ENCODE measurements at places on chromosomes 16 and 17.

- no peak for DNase-seq
These were observed 3.9 kb downstream of the APRT start for GRCh38 chr16:88807626-88808453.

- DNase-seq: peak; percentile 8
These were observed 16.5 kb upstream of the EEF2K start for GRCh38 chr16:22189473-22190080.

DNA sequence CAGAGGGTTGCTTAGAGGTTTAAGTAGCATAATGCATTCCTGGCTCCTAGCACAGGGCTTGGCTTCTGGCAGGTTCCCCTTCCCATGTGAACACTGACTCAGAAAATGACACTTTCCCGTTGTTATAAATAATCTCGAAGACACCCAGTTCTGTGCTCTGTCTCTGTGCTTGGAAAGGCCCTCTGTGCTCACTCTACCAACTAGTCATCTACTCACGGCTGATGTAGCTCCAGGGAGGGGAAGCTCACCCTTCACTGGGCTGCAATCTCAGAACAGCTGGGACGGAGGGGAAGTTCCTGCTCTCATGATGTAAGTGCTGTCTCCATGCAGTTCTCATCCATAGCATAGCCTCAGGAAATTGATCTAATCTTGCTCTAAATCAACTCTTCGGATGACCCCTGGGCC, 230.5 kb upstream of the ASIC2 start:
- DNase-seq: no peak

DNA sequence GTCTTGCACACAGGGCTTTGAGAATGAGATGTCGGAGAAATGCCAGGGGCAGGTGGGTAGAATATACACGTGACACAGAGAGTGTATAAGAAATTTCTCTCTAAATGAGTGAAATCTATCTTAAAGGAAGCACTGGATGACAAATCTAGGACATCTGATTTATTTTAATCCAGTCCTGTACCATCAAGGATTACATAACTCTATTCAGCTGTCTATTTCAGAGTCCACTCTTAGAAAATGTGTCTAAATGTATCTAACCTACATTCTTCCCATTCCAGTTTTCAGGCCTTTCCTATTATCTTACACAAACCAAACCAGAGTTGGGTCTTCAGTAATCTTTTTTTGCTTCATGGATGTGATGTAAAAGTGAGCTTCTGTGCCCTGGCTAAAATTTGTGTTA, 181.9 kb downstream of the CNTNAP4 start:
- no peak for DNase-seq

- DNase-seq: no peak
These were observed 26.1 kb downstream of the RCVRN start for GRCh38 chr17:9878786-9879525.

GRCh38 chr17:69733171-69734012, 318.9 kb downstream of the MAP2K6 start:
- DNase-seq: no peak

- no peak for DNase-seq
These were observed 26.9 kb upstream of the ZNF750 start for GRCh38 chr17:82866590-82867191.

- no peak for DNase-seq
These were observed 62.0 kb upstream of the NUDT7 start for GRCh38 chr16:77660311-77660710.

GRCh38 chr16:253833-254232, 19.2 kb downstream of the FAM234A start:
- DNase-seq: no peak

- peak; percentile 21 for DNase-seq
These were observed 43.3 kb downstream of the BCAS3 start for GRCh38 chr17:60720763-60721531.

- no peak for DNase-seq
These were observed 72.5 kb downstream of the KNOP1 start for GRCh38 chr16:19645557-19645981.

- DNase-seq: no peak
These were observed 28.8 kb upstream of the ST6GALNAC1 start for GRCh38 chr17:76672270-76672851.

- no peak for DNase-seq
These were observed 684 bp upstream of the RSAD1 start for GRCh38 chr17:50477976-50478375.

DNA sequence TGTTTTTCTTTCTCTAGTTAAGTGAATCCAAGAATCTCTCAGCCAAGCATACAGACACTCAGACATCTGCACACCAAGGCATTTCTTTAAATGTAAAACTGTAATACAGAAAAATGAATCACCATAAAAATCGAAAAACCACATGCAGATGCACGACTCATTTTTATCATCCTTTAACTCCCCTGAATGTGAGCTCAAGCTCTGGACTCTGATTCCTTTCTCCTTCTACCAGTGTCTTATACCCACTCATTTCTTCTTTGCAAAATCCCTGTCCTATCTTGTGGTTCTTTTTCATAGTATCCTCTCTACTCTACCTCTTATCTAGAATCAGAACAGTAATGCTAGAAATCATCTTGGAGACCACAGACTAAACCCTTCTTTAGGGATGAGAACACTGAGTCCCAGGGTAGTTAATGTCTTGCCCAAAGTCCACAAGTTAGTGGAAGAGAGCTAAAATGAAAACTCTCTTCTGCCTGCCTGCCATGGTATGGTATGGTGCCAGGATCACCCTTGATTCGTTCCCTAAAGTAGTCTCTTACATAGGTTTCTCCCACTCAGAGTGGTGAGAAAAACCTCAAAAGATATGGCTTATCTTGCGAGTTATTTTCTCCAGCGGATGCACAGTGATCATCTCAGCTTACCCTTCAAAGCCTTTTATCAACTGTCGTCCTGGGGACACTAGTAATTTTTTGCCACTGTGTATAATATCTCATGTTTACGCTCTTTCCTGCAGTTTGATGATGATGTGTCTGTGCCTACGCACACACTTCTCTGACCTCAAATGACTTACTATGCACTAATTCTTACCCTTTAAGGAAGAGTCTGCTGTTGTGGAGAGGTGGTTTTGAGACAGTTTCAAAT, 30.2 kb downstream of the BRD7 start:
- DNase-seq: no peak

GRCh38 chr17:15122857-15123256, 142.3 kb downstream of the PMP22 start:
- DNase-seq: no peak

DNA sequence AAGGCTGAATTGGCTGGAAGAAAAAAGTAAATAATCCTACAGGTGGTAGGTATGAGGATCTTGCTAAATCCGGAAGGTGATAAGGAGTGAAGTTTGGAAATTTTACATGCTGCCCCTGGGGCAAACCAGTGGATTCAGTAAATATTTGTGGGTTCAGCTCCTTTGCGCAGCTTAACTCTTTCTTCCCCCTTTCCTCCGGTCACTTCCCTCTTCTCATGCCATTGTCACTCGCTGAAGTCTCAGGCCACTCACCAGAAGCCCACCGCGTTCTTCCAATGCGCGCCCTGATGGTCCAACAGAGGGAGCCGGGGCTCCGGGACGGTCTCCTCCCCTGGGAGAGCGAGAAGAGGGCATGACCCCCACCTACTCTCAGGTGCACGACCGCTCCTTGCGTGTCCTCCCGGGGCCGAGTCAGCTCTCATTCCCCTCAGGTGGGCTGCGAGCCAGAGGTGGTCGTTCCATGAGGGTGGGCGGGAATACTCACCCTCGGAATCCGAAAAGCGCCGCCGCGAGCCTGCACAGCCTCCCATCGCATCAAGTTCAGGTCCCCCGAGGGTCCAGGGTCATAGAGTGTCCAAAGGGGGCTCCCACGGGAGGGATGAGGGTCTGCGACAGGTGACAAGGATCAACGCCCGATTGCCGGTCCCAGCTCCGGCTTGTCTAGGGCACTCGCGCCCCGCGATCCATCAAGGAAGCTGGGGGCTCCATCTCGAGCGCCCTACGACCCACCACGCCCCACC, 474 bp downstream of the CLN3 start:
- DNase-seq: no peak

- DNase-seq: no peak
These were observed 35.2 kb upstream of the HS3ST3A1 start for GRCh38 chr17:13636951-13637350.

DNA sequence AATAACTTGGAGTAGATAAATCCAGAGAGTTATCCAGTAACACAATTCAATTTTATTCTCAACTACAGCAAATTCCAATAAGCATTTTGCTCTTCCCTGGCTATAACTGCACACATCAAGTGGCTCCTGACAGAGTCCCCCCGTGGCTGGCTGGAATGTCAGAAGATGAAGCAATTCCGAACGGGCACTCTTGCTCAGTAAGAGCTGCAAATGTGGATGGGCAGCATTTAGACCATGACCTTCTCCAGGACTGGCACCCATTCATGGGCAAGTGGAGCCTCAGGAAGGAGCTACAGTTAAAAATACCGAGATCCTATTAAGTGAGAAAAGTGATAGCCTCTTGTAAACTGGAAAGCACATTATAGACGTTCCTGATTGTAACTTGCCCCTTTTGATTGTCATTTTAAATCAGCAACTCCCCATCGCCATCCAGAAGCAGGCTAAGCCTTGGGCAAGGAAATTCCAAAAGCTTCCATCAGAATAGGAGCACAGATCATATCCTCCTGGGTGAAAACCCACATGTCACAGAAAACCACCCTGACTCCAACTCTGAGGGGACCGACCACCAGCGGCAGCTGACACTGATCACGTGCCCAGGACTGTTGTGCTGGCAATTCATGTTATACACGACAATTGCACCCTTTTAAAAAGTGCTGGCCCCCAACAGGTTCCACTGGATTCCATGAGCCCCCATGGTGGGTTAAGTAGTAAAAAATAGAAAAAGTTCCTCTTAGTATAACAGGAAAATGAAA, 7.1 kb downstream of the UBE2O start:
- no peak for DNase-seq

GRCh38 chr17:19868079-19868395, 301 bp upstream of the ULK2 start:
- no peak for DNase-seq

DNA sequence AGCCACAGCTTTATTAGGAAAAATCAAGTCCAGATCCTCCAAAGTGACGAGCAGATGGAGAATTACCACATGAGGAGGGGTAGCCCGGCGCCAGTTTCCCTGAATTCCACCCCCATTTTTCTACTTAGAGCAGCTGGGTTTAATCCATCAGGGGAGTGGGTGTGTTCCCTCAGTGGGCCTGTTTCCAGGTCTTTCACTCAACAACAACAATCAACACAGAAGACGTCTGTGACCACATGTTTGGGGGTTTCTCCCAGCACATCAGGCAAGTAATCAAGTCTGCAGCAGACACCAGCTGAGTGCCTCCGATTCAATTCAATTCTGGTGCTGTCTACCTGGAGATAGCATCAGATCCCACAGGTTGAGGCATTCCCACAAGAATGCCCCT, 6.8 kb downstream of the SLC6A2 start:
- no peak for DNase-seq

DNA sequence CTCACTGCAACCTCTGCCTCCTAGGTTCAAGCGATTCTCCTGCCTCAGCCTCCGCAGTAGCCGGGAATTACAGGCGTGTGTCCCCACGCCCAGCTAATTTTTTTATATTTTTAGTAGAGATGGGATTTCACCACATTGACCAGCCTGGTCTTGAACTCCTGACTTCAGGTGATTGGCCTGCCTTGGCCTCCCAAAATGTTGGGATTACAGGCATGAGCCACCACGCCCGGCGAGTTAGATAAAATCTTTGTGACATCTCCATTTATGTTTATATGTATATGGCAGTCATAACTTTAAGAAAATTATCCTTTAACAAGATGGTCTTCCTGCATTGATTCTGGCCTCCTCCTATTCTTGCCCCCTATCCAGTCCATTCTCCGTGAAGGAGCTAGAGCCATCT, 24.0 kb downstream of the CCDC42 start:
- no peak for DNase-seq

GRCh38 chr16:85793662-85794298, 5.6 kb downstream of the EMC8 start:
- no peak for DNase-seq

DNA sequence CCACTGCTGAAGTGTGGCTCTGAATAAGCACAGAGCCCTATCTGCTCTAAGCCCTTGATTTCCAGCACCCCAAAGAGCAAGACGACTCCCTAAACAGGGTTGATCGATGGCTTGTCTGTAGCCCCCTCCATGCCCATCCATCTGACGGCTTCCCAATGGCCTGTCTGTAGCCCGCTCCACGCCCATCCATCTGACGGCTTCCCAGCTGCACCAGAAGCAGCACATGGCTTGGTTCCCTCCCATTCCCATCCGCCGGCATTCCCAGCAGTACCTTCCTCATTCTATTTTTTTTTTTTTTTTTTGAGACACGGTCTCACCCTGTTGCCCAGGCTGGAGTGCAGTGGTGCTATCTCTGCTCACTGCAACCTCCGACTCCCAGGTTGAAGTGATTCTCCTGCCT, 64.5 kb downstream of the RBFOX3 start:
- no peak for DNase-seq

All from activated T-helper 1 cell treated with anti-CD3 and anti-CD28 coated beads, Interleukin-12 subunit alpha, Interleukin-12 subunit beta, Interleukin-2, Interleukin-4 antibody, amounts not matched to agents 30 ng/mL and 10 ng/mL and 1 ng/mL, durations not matched to agents 14 hours and 24 hours and 36 hours (primary cell).